Left ventricle myocardium superior (tissue), 1 donor: ENCODE measurements at places on chromosomes 2 and 18. TPM values are rescaled to one million over a fixed set of nuclear protein-coding genes. Genes with fewer than 3 reads are reported as not detected.

ATRAID gene
- 112 TPM for total RNA-seq

LRRTM1 gene
- total RNA-seq, result 0.40 TPM

IL36G gene
- total RNA-seq, result not detected

EMILIN2 gene
- total RNA-seq, result 23.4 TPM

ST8SIA5 gene
- total RNA-seq, result 5.4 TPM

GKN2 gene
- total RNA-seq, result not detected

PSME4 gene
- total RNA-seq, result 51.0 TPM

THUMPD2 gene
- total RNA-seq, result 5.9 TPM

IL1B gene
- 0.37 TPM for total RNA-seq

EVX2 gene
- not detected for total RNA-seq

SAP130 gene
- 16.8 TPM for total RNA-seq

SLC9A4 gene
- total RNA-seq, result not detected

HOXD13 gene
- total RNA-seq, result not detected

GAD1 gene
- not detected for total RNA-seq

TNFRSF11A gene
- 1.2 TPM for total RNA-seq

SEH1L gene
- 17.3 TPM for total RNA-seq

ARHGEF33 gene
- 0.10 TPM for total RNA-seq

HNMT gene
- total RNA-seq, result 11.0 TPM

IL1RL1 gene
- total RNA-seq, result 2.5 TPM

IGFBP2 gene
- total RNA-seq, result 50.7 TPM

ASB18 gene
- 3.8 TPM for total RNA-seq

ARMC9 gene
- 2.3 TPM for total RNA-seq

TACR1 gene
- total RNA-seq, result 0.07 TPM

PTRHD1 gene
- 28.2 TPM for total RNA-seq

PSMA8 gene
- 0.20 TPM for total RNA-seq

MAL gene
- 3.9 TPM for total RNA-seq

LOXHD1 gene
- 0.74 TPM for total RNA-seq

FSIP2 gene
- total RNA-seq, result 0.20 TPM

GPR148 gene
- not detected for total RNA-seq

SKA1 gene
- total RNA-seq, result 0.20 TPM

RAPGEF4 gene
- 16.6 TPM for total RNA-seq

TTC39C gene
- total RNA-seq, result 4.1 TPM

ALPI gene
- not detected for total RNA-seq

HMSD gene
- total RNA-seq, result 1.2 TPM

GAL3ST2 gene
- total RNA-seq, result not detected

FAM237A gene
- total RNA-seq, result 2.0 TPM

ANKRD29 gene
- total RNA-seq, result 9.8 TPM

GPR39 gene
- not detected for total RNA-seq

KCNIP3 gene
- total RNA-seq, result 5.3 TPM

SOX11 gene
- total RNA-seq, result 0.10 TPM

KATNAL2 gene
- 2.7 TPM for total RNA-seq

CNRIP1 gene
- total RNA-seq, result 11.1 TPM

RESP18 gene
- not detected for total RNA-seq

TMEM178A gene
- 3.2 TPM for total RNA-seq

GPR55 gene
- not detected for total RNA-seq

CCDC141 gene
- 139 TPM for total RNA-seq

UGT1A5 gene
- total RNA-seq, result not detected

OTX1 gene
- total RNA-seq, result not detected

UGT1A7 gene
- not detected for total RNA-seq

SPDYA gene
- 0.15 TPM for total RNA-seq

ANKRD30BL gene
- not detected for total RNA-seq

G6PC2 gene
- total RNA-seq, result not detected

SERPINB3 gene
- total RNA-seq, result not detected

PRKCE gene
- 14.8 TPM for total RNA-seq

NOSTRIN gene
- 11.5 TPM for total RNA-seq
